AG20443 (cell line): ENCODE measurements at places on chromosomes 3 and 15.

DNA sequence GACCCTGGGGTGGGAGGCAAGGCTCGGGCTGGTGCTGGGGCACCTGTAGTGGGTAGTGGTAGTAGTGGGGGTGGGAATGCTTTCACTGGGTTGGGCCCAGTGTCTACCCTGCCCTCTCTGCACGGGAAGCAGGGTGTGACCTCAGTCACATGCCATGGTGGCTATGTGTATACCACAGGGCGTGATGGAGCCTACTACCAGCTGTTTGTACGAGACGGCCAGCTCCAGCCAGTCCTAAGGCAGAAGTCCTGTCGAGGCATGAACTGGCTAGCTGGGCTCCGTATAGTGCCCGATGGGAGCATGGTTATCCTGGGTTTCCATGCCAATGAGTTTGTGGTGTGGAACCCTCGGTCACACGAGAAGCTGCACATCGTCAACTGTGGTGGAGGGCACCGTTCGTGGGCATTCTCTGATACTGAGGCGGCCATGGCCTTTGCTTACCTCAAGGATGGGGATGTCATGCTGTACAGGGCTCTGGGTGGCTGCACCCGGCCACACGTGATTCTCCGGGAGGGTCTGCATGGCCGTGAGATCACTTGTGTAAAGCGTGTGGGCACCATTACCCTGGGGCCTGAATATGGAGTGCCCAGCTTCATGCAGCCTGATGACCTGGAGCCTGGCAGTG, 5.2 kb downstream of the DALRD3 start:
- no peak for DNase-seq

GRCh38 chr15:42184296-42184695, 23.8 kb downstream of the VPS39 start:
- no peak for DNase-seq

- DNase-seq: no peak
Measured at GRCh38 chr3:4864503-4864902, 114.7 kb upstream of the BHLHE40 start.

DNA sequence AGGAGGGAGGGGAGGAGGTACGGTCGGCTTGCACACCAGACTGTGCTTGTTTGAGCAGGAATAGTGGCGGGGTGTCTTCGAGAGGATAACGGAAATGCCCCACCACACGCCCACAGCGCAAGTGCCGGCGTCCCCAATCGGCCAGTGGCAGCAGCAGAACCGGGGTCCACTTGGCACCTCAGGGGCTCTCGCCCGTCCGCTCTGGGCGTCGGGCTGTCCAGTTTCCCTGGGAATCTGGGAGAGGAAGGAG, 53.7 kb downstream of the CCDC54 start:
- DNase-seq: no peak

GRCh38 chr15:94416820-94417219, 185.5 kb downstream of the MCTP2 start:
- DNase-seq: no peak

DNA sequence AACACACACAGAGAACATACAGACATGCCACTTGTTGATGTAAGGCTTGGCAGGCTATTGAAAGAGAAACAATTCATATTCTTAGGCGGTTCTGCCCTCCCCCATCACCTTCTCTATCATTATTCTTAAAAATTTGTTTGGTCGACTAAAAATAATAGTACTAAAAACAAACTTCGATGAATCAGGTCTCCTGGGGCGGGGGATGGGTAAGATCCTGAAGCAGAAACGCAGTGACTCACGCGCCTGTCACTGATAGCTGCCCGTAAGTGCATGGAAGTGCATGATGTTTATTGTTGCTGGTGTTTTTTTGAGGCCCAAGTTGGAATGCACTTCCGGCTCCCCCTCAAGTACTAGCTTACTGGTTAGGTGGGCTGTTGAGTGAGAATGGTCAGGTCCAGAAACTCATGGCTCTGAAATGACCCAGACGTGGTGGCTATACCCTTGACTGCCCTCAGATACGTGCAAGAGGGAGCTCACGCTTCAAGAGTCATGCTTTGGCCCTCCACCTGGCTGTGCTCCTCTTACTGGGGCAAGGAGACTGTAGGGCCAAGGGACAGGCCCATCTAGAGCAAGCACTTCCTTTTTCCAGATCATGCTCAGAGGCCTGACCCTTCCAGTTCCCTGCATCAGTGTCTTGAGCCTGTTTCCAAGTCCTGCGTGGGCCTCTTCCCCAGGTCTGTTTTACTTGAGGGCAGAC, 10.9 kb downstream of the SMAD3 start:
- DNase-seq: no peak

DNA sequence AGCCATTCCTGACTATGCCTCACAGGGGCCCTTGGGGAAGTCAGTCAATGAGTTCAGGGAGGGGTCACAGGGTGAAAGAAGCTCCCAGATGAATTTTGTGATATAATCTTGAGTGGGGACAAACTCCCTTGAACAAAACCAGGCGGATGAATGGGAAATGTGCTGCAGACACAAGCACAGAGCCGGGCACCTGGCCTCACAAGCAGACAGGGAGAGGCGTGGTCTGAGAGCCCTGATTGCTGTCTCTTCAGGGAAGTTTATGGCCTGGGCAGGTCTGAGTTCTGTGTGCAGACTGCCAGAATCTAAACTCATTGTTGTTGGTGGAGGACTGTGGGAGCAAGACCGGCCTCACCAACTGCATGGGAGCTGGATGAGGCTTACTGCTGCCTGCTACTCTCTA, 591.8 kb downstream of the EPHA3 start:
- no peak for DNase-seq

DNA sequence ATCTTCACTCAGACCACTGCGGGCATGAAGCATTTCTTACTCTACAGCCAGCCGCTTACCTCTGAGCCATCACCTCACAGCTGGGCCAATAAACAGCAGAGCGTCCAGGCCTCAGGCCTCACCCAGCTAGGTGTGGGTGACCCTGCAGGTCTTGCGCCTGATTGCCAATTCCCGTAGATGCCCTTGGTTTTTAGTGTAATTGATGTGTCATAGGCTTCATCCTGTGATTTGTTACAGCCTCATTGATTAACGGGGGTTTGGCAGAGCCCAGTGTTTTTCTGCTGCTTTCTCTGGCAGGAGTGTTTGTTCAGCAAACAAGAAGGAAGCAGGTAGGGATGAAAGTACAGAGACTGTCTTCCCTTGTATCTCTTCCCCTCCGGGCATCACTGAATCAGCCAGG, 49.6 kb upstream of the BNIP2 start:
- no peak for DNase-seq

GRCh38 chr3:56980798-56981390, 79.6 kb upstream of the SPATA12 start:
- peak; percentile 90 for DNase-seq

DNA sequence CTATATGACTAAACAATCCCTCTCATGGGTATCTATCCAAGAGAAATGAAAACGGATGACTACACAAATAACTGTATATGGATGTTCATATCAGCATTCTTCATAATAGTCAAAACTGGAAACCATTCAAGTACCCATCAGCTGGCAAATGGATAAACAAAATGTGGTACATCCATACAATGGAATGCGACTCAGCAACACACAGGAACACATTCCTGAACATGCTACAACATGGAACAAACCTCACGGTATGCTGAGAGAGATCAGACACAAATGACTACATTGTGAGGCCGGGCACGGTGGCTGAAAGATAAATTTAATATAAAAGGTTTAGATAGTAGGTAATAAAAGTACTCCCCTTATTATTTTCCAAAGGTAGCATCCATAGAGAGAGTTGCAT, 42.6 kb downstream of the CCR4 start:
- DNase-seq: no peak

- peak; percentile 52 for DNase-seq
Measured at GRCh38 chr3:55491296-55491816, 4.2 kb upstream of the WNT5A start.

DNA sequence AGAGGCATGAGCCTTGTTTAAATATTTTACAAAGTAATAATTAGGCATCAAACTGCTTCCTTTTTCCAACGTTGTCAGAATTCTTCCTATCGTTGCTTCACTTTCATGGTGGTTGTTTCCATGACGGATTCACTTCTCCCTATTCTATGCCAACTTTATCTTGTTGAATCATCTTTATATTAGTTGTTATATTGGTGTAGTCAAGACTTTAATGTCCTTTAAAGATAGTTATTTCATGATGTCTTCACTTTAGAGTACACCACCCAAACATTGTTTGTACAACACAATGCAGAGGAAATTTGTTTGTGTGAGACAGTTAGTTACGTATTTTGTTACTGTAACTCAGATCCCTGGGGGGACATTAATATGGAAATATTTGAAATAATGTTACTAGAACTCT, 61.9 kb downstream of the CRYBG3 start:
- DNase-seq: no peak

- no peak for DNase-seq
Measured at GRCh38 chr15:89781055-89781454, 4.9 kb downstream of the MESP2 start.

DNA sequence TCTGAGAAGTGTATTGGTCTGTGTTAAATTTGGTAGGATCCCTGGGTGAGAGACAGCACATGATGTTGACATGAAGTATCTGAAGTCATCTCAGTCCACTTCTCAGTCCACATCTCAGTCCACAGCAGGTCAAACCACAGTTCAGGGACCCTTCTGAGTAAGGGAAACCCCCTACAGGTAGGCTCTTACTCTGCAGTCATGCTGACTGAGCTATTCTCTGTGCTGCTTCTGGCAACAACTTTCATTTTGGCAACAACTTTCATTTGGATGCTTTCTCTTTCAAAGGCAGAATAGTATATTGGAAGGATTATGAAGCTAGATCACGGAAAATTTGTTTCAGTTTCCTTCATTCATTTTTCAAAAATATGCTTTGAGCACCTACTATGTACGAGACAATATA, 178.2 kb upstream of the GOLIM4 start:
- no peak for DNase-seq

GRCh38 chr15:80587816-80588456, 107.2 kb upstream of the ABHD17C start:
- no peak for DNase-seq

- no peak for DNase-seq
Measured at GRCh38 chr3:135348690-135349089, 553.6 kb downstream of the EPHB1 start.

DNA sequence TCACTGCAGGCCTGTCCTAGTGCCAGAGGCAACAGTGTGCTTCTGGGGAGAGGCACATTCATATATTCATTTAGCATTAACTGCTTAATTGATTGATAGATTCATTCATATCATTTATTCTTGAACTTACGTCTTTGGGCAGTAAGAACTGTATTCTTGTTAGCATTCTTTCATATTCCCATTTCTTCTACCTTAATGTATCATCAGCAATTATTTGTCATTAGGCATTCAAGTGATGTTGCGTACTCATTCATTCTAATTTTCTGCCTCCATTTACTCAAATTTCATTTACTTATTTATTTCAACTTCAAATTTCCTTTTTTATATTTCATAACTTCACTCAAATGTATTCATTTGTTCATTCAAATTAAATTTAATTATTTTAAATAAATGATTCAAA, 31.5 kb upstream of the CCR4 start:
- DNase-seq: no peak

- peak; percentile 82 for DNase-seq
Measured at GRCh38 chr15:74392451-74392830, 25.0 kb upstream of the CYP11A1 start.

- no peak for DNase-seq
Measured at GRCh38 chr15:67755264-67755663, 70.0 kb upstream of the SKOR1 start.

GRCh38 chr3:53226841-53227407, 28.9 kb downstream of the TKT start:
- DNase-seq: no peak

- DNase-seq: no peak
Measured at GRCh38 chr15:67792250-67792942, 32.9 kb upstream of the SKOR1 start.

GRCh38 chr3:168034152-168034928, 61.4 kb downstream of the GOLIM4 start:
- DNase-seq: peak; percentile 70
